ENCODE measurements at places on chromosomes 7 and 10.
A peak's percentile ranks its signal among the peaks of the same experiment; 100 is the strongest.

GRCh38 chr7:149261316-149261828 is 624 bp upstream of the ZNF783 start:
- no peak for DNase-seq

GRCh38 chr7:134174795-134175261 is 47.7 kb downstream of the LRGUK start:
- no peak for DNase-seq

DNA sequence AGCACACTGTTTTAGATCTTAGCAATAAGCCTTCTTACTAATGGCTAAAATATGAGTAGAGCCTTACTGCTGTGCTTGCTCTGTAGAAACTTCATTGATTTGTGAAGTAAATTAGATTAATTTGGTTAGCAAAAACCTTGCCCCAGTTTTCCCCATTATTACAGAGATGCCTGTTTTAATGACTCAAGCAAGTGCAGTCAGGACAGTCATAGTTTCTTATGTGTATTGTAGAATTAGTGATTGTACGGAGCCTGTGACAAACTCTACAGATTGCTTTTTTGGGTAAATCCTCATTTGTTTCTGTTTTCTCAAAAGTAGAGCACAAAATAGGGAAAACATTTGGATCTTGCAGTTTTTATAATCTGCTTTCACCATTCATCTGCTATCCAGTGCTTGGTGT is 7.0 kb downstream of the TAX1BP1 start:
- DNase-seq = no peak

- peak; percentile 14 for DNase-seq
These were observed 268.4 kb upstream of the NPVF start for GRCh38 chr7:25496476-25497368.

DNA sequence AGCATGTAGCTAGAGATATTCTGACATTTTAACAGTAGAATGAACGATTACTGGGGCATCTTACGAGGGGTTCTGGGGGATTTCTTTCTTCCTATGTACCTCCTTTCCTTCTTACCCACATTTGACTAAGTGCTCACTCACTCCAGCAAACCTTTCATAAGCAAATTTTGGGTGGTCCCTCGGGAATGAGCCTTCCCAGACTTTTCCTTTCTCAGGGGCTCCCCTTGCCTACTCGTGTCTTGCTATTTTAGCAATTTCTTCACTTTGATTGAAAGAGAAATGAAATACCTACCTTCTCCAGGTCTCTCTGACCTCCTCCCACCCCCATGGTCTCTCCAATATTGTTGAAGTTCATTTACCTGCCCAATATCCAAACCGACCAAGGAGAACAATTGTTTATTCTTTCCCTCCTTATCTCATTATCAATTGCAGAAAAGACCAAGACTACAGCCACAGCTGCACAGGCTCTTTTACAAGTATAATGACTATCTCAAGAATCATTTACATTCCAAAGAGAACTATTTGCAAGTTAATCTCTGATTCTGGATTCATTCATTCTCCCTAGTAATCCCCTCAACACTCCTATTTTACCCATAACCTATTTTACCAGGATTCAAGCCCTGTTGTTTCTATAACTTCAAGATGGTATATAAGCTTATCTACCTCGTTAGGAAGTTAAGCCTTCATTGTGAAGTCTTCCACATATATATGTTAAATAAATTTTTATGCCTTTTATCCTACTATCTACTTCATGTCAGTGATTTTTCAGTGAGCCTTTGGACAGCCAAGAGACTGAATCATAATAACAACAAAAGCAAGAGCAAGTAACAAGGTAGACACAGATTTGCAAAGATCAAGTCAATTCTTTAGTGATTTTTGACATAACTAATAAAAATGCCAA is 480.6 kb downstream of the IPMK start:
- DNase-seq = no peak

GRCh38 chr10:71225291-71226058 is 13.1 kb downstream of the UNC5B start:
- DNase-seq = no peak

GRCh38 chr10:33115738-33116719 is 158.0 kb upstream of the ITGB1 start:
- DNase-seq = peak; percentile 53
